Thoracic aorta (tissue), 2 donors: ENCODE measurements at places on chromosomes 7 and 10.

GRCh38 chr7:100119970-100120732, 717 bp downstream of the CNPY4 start:
- DNase-seq = no peak

- DNase-seq = no peak
These were observed 45.1 kb downstream of the DPY19L1 start for GRCh38 chr7:34991938-34992840.

- DNase-seq = no peak
These were observed 207.9 kb downstream of the DOCK4 start for GRCh38 chr7:111998326-111998725.

DNA sequence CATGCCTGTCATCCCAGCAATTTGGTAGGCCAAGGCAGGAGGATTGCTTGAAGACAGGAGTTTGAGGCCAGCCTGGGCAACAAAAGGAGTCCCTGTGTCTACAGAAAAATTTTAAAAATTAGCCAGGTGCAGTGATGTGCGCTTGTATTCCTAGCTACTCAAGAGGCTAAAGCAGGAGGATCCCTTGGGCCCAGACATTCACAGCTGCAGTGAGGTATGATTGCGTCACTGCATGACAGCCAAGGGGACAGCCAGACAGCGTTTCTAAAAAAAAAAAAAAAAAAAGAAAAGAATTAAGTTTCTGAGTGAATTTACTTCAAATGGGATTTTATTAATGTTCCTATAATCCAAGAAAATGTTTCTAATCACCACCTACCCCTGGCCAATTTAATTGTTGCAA, 87.4 kb upstream of the RNF148 start:
- DNase-seq = no peak

- no peak for DNase-seq
These were observed 1078.9 kb downstream of the NRG3 start for GRCh38 chr10:82953909-82954308.

GRCh38 chr7:108345710-108346336, 110.4 kb downstream of the NRCAM start:
- DNase-seq = no peak

DNA sequence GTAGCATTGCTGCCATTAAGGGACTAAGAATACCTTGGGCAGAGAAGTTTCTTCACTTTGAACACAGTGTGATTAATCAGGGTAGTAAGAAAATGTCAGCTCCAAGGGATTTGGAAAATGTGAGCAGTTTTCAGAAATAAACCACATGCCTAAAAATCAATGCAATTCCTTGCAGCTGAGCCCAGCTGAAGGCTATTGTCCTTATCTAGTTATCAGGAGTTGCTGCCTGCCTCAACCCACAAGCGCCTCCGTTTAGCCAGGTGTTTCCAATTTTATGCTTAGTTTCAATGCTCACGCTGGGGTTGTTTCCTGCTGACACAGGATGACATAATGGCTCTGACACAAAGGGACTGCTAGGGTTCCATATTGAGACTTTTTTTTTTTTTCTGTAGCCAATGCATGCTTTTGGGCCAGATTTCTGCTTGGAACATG, 132.3 kb upstream of the ANK3 start:
- DNase-seq = no peak

GRCh38 chr10:84424731-84425167, 96.4 kb downstream of the CCSER2 start:
- DNase-seq = peak; percentile 67

GRCh38 chr7:45663167-45663921, 89.2 kb downstream of the ADCY1 start:
- no peak for DNase-seq

GRCh38 chr10:43351301-43351700, 20.1 kb upstream of the FXYD4 start:
- DNase-seq = no peak

- no peak for DNase-seq
These were observed 429.0 kb upstream of the MTPN start for GRCh38 chr7:136405931-136406777.

- no peak for DNase-seq
These were observed 28.4 kb upstream of the FKBP9 start for GRCh38 chr7:32928785-32929298.

GRCh38 chr10:86391236-86391840, 24.7 kb upstream of the GRID1 start:
- no peak for DNase-seq

DNA sequence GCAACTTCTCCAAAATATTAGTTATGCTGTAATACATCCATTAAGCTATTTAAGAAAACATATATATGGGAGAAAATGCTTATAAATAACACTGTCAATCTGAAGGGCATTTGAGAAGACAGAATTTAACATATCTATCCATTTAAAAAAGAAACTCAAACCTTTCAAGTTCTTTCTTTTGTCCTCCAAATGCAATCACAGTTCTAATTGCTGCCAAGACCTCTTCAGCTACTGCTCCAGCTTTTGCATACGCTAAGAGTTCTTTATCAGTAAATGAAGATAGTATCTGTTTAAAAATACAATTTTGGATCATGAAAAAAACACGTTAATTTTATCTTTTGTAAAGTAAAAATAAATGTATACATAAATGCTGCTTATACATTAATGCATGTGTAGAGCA, 39.6 kb downstream of the ABCB1 start:
- DNase-seq = no peak

DNA sequence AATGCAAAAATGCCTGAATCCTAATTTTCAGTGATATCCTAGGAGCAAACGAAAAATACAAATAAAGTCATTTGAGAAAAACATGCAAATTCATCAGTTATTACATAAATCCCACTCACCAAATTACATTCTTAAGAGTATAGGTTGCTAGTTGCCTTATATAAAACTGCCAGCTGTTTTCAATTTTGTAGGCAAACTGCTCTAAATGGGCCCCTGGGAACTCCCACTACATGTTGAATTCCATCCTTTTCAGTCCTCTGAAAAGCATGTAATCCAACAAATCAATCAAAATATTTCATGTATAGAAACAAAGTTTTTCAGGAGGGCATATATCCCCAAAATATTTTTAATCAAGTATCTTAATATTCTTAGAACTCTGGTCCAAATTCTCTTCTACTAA, 2.1 kb upstream of the JMJD1C start:
- no peak for DNase-seq

- no peak for DNase-seq
These were observed 23.3 kb downstream of the ENKUR start for GRCh38 chr10:24992512-24993133.

- DNase-seq = no peak
These were observed 3.2 kb downstream of the NYAP1 start for GRCh38 chr7:100486753-100487446.

GRCh38 chr10:6275022-6275997, 72.6 kb downstream of the PFKFB3 start:
- peak; percentile 95 for DNase-seq

DNA sequence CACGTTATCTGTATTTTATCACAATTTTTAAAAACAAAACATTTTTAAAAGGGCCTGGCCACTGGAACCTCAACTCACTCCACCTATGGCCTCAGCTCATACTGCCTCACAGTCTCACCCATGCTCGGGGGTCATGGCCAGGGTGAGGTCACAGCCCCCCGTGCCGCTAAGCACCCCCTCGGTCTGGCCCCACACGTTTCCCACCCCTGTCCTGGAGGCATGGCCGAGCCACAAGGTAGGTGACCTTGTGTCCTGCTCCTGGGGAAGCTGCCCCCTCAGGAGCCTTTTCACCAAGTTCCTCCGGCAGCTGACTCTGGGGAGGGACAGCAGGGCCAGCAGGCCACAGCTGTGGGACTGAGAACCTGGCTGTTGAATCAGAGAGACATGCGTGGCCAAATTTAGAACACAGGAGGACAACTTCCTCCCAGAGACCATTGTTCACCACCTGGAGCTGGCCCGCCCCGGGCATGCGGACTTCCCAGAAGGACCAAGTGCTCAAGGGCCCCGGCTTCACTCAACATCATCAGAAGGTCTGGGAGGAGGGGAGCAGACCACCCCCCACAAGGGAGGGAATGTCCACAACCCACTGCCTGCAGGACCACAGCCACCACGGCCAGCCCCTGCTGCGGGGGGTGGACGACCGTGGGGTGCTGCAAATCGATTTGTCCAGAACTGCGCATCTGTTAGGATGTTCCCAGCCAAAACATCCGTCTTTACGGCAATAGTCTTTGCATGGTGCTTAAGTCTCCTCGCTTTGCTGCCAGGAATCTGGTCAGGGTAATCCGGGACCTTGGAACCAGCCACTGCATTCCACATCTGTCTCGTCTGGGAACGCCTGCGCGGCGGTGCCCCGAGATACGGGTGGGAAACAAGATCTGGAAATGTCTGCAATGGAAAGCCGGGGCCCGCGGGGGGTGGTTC, 48.6 kb upstream of the PDGFA start:
- no peak for DNase-seq

GRCh38 chr7:34131371-34131770, 226.0 kb downstream of the BMPER start:
- no peak for DNase-seq

- no peak for DNase-seq
These were observed 282.3 kb upstream of the CSTF2T start for GRCh38 chr10:51981731-51982130.

- no peak for DNase-seq
These were observed 286.4 kb upstream of the HGF start for GRCh38 chr7:82056282-82056681.

GRCh38 chr10:46555713-46556514, 544 bp downstream of the GPRIN2 start:
- peak; percentile 1 for DNase-seq

- DNase-seq = no peak
These were observed 1.5 kb downstream of the SEM1 start for GRCh38 chr7:96707901-96708774.

DNA sequence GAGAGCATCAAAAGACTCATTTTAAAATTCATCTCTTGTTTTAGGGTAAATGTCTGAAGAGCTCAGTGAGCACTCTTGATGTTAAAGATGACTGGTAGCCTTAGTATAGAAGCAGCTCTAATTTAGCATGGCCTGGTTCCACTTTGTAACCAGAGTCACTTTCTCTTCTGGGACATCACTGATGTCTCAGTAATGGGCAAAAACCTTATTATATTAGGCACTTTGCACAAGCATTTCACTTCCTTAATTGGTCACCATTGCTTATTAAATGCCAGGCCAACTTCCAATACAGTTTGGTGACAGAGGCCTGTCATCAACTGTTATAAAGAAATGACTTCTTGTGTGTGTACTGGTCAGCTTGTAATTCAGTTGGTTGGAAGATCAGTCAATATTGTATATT, 53.0 kb downstream of the STEAP1B start:
- no peak for DNase-seq

- DNase-seq = no peak
These were observed 50.6 kb upstream of the DUSP5 start for GRCh38 chr10:110446954-110447608.

- no peak for DNase-seq
These were observed 107.1 kb downstream of the ABLIM1 start for GRCh38 chr10:114550756-114551635.

- no peak for DNase-seq
These were observed 3.5 kb upstream of the KCNH2 start for GRCh38 chr7:150981644-150982043.

DNA sequence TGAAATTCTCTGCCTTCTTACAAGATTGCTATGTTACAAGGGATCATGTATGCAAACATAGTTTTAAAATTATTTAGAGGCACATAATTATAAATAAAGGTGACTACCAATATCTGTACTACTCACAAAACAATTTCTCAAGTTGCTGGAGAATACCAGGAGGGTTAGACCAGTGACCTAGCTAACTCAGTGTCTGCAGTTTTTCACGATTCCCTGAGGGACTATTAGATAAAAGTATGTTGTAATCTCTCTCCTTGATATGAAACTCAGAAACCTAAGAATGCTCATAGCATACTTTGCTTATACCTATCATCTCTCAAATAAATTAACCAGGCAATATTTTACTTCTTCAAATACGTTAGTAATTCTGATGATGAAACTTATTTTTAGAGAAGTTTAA, 534.0 kb upstream of the ANKRD30A start:
- DNase-seq = no peak

DNA sequence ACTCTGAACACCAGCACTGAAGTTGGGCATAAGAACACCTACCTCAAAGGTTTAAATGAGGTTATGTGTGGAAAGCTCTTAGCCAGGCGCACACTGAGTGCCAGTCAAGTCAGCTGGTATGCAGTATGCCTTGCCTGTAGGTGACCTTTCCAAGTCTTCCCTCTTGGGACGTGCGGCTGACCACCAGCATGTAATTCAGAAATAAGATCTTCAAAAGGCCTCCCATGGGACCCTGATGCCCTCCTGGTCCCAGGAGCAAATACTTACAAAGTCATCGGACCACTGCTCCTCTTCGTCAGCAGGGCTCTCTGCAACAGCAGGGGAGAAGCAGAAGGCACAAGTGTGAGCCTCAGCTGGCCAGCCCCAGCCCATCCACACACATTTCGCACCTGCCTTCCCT, 40.8 kb downstream of the BLNK start:
- no peak for DNase-seq

DNA sequence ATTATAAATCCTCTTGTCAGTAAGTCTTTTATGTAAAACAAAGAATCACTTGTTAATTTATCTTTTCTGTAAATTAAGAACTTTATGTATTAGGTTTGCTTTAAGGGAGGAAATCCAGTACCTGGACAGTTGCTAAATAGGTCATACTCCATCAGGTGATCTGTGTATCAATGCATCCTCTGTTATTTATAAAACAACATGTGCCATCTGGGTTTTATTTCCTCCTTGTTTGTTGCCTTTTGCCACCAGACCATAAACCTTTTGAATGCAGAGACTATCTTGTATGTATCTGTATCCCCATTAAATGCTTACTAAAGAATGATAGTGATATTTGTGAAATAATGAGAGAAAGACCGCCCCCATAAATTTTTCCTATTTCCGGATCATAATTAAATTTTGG, 70.0 kb downstream of the SLC35B4 start:
- DNase-seq = no peak

GRCh38 chr7:139648941-139649425, 125.5 kb downstream of the CLEC2L start:
- no peak for DNase-seq

- DNase-seq = peak; percentile 38
These were observed 128.5 kb downstream of the TNS3 start for GRCh38 chr7:47453093-47454061.

DNA sequence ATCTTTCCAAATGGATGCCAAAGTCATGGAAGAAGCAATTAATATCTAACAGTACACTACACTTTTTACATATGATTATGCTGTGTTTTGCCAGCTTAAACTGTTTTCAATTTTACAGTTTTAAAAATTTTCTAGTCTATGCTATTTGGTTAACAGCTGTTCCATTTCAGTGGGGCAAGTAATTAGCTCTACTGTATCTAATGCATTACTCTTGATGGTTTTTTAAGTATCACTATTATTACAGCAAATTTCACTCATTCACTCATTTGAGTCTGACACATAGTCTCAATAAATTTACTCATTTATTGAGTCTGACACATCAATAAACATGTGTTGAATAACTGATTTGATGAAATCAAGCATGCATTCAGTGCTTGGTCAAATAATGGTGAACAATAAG, 155.8 kb downstream of the RNF133 start:
- no peak for DNase-seq

- DNase-seq = no peak
These were observed 99.2 kb downstream of the HECW1 start for GRCh38 chr7:43211693-43212092.
